ENCODE measurements at places on chromosomes 3 and 15.

DNA sequence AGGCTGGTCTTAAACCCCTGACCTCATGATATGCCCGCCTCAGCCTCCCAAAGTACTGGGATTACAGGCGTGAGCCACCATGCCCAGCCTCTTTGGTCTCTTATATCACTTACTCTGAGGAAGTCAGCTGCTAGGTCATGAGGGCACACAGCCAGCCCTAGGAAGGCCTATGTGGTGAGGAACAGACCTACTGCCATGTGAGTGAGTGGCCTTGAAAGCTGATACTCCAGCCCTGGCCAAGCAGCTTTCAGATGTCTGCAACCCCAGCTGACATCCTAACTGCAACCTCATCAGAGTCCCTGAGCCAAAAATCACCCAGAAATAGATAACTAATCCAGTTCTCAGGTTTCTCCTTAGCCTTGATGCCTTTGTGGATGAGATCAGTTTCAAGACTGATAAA is 224.3 kb downstream of the EDEM1 start:
- DNase-seq, result no peak

GRCh38 chr3:81913886-81914663 is 152.6 kb upstream of the GBE1 start:
- DNase-seq, result no peak

DNA sequence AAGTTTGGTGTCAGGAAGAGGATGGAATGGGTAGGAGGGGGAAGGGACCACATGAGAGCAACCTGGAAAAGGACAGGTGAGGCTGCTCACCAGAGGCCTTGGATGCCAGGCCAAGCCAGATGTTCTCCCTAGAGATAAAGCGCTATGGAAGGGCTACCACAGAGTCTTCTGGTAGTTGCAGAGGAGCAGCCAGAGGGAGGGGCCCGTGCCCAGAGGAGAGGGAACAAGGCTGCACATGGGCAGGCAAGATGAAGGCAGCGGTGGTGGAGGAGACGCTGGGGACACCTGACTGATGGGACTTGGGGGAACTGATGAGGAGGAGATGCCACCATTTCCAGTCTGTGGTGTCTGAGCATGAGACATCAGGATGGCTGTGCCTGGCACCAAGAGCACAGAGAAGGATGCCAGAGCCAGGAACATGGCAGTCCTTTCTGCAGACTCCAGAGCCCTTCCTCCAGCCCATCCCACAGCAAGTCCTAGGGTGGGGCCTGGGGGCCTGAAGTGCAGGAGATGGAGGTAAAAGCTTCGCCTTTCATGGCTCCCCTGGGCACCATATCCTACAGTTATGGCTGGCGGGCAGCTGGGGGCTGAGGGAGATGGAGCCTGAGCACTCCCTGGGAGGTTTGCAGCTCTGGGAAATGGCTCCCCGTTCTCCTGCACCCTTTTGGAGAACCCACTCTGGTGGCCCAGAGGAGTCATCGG is 103.0 kb downstream of the ETFA start:
- no peak for DNase-seq

DNA sequence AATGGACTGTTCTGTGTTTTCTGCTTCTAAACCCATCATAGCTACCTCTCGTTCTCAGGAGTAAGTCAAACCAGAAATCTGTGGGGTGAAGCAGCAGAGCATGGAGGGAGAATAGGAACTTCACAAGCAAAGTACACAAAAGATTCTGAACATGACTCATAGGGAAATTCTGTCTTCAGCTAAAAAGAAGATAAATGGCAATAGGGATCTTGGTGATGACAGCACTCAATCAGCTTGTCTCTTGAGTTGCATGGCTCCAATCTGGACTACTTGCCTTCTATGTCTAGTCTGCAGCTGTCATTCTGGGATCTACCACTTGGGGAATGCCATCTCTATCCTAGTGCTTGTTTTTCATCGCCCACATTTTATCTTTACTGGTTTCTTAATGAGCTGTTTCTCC is 13.5 kb upstream of the GRAMD1C start:
- peak; percentile 12 for DNase-seq
